Kidney tubule cell (primary cell): ENCODE measurements at places on chromosomes 4 and X.

DNA sequence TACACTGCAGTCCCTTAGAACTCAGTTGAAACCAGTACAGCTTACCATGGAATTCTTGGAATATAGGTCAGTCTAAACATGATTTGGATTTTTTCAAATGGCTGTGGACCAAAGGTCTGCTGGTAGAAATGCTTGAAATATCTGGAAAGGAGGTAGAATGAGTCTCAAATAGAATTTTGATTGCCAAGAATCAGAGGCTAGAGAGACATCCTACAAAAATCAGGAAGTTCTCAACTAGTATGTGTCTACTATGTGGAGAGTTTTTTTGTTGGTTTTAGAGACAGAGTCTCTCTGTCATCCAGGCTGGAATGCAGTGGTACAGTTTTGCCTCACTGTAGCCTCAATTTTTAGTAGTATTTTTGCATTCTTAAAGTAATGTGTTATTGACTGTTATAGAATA lies 53.6 kb downstream of the PAQR3 start:
- DNase-seq: no peak

- no peak for DNase-seq
Observed at GRCh38 chr4:56181140-56181953, 205.9 kb downstream of the AASDH start.

GRCh38 chrX:101429934-101430333 lies 21.9 kb downstream of the HNRNPH2 start:
- peak; percentile 28 for DNase-seq

- no peak for DNase-seq
Observed at GRCh38 chrX:128739539-128739938, 687.3 kb upstream of the ACTRT1 start.

GRCh38 chr4:44629280-44629866 lies 22.1 kb downstream of the YIPF7 start:
- DNase-seq: peak; percentile 69

- peak; percentile 65 for DNase-seq
Observed at GRCh38 chrX:15160558-15161095, 109.3 kb downstream of the ASB9 start.

- DNase-seq: no peak
Observed at GRCh38 chrX:134570899-134571298, 87.4 kb downstream of the PLAC1 start.

GRCh38 chrX:95949588-95949987 lies 735.1 kb upstream of the DIAPH2 start:
- DNase-seq: peak; percentile 3

DNA sequence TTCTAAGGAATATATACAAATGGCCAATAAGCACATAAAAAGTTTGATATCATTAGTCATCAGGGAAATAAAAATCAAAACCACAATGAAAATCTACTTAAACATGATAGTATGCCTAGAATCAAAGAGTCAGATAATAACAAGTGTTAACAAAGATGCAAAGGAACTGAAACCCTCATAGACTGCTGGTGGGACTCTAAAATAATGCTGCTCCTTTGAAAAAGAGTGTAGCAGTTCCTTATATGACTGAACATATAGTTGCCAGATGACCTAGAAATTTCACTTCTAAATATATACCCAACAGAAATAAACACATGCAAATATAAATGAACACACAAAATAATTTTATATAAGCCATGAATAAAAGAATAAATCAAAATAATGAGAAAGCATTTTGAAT lies 205.1 kb upstream of the CTSO start:
- no peak for DNase-seq

DNA sequence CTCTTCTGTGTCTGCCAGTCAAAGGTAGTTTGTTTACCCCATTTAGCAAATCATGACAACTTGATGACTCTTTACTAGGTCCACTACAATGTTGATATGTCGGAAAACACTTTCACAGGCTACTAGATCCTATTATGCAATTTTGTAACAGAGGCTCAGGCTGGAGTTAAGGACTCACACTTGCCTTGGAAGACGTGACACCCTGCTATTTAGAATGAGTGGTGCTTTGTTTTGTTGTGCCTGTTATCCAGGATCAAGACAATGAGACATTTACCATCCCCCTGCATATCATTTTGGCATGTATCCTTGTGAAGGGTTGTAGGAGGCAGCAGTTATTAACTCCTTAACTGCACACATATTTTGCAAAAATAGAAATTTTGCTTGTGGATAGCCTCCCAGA lies 263.7 kb downstream of the IL1RAPL1 start:
- DNase-seq: no peak

- DNase-seq: no peak
Observed at GRCh38 chrX:97882306-97882705, 998.6 kb downstream of the RPA4 start.

DNA sequence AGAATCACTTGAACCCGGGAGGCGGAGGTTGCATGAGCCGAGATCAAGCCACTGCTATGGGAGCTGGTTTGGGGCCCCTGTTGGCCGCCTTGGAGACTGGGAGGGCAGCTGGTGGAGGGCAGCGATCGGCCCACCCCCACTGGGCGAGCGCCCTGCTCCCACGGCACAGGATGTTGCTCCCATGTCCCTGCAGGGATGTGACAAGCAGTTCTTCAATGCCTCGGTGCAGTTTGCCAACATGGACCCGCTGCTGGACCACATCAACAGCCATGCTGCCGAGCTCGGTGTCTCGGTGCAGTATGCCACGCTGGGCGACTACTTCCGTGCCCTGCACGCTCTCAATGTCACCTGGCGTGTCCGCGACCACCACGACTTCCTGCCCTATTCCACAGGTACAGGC lies 19.4 kb downstream of the MAN2B2 start:
- DNase-seq: no peak

GRCh38 chrX:41145920-41146608 lies 60.8 kb downstream of the USP9X start:
- peak; percentile 66 for DNase-seq

GRCh38 chr4:3480528-3481112 lies 17.5 kb downstream of the DOK7 start:
- DNase-seq: peak; percentile 80

DNA sequence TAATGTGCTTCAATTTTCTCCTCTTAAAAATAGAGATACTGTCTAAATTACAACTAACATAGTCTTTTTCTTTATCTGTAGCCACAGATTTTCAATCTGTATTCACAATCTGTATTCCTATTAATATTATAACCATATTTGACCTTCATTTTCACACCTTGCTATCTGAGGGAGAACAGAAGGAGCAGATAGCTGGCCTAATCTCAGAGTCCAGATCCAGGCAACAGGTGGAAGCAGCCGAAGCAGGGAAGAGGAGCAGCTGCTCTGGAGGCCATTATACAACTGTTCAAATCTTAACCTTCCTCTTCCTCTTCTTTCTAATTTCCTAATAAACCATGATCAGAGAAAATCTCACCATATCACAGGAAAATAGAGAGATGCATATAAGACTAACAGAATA lies 14.2 kb downstream of the SEPSECS start:
- no peak for DNase-seq

DNA sequence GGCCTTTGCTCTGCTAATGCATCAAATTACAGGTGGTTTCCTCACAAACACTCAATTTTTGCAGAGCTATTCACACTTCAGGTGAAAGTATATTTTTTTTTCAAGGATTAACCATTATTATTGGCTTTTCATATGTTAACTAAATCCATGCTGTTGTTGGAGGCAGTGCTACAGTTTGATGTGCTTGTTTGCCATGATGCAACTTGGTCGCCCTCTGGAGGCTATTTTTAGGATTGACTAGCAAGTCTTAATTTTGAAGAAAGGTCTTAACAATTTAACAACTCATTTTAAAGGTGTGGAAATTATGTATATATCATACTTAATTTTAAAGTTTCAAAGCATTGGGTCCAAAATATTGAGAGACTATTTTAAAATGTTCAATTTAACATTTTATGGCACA lies 168.8 kb upstream of the FAM47A start:
- peak; percentile 59 for DNase-seq

DNA sequence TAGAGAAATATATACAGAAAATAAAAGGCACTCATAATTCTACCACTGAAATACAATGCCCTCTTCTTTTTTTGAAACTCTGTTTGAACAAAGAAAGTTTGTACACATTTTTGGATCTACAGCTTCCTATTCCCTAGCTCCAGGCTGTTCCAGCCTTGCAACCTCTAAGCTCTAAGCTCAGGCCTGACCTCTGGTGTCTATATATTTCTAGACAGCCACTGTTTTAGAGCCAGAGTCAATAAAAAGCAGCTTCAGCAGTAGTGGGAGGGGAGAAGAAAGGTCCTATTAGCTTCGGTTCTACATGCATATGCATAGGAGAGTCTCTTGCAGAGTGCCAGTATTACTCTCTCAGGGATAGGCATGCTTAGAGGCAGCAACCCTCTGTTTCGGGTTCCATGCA lies 39.7 kb downstream of the CLDN2 start:
- DNase-seq: peak; percentile 35

- DNase-seq: peak; percentile 17
Observed at GRCh38 chr4:110275871-110276270, 77.5 kb upstream of the ELOVL6 start.

DNA sequence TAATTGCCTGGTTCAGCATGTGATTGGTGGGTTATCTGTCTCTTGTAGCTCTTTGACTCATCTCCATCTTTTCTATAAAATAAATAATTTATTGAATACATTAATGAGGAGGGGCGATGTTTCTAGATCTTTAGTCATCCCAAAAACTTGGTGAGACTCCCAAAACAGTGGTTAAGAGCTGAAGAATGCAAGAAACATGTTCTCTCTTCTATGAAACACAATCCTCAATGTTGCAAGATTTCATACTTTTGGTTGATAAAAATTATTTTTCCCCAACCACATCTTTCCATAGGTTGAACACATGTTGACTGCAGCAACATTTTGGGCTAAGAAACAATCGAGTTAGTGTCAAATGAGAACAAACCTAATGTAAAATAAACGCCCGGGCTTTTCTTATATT lies 1.2 kb upstream of the TMEM47 start:
- no peak for DNase-seq

DNA sequence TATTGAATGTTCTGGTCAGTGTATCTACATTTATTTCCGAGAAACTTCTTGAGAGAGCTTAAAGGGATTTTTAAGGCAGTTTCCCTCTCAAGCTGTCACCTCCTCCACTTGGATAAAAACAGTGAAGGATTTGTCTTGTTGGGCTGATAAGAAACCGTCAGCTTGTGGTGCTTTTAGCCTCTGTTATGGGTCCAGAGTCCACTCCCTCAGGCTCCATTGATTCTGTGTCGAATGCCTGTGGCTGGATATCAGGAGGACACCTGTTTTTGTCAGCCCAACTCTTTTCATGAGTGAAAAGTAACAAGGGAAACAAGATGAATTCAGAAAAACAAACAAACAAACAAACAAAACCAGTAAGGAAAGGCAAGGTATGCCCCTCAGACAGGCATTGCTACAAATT lies 12.4 kb downstream of the CLCN4 start:
- DNase-seq: no peak

GRCh38 chr4:23135792-23136645 lies 443.3 kb downstream of the GBA3 start:
- peak; percentile 48 for DNase-seq
